ENCODE measurements at places on chromosomes 5 and 9.

- peak; percentile 66 for DNase-seq
Measured at GRCh38 chr9:32783168-32783891, at the start of gene TMEM215. Gene TMEM215 (plus strand): TSS chr9:32783540. CDS start chr9:32784184, 644 bp downstream.

- no peak for DNase-seq
Measured at GRCh38 chr5:148397968-148398595, 14.3 kb downstream of the FBXO38 start.

GRCh38 chr9:26463837-26464236 lies 428.8 kb downstream of the CAAP1 start:
- no peak for DNase-seq

GRCh38 chr9:107721705-107722245 lies 232.2 kb upstream of the KLF4 start:
- DNase-seq: no peak

DNA sequence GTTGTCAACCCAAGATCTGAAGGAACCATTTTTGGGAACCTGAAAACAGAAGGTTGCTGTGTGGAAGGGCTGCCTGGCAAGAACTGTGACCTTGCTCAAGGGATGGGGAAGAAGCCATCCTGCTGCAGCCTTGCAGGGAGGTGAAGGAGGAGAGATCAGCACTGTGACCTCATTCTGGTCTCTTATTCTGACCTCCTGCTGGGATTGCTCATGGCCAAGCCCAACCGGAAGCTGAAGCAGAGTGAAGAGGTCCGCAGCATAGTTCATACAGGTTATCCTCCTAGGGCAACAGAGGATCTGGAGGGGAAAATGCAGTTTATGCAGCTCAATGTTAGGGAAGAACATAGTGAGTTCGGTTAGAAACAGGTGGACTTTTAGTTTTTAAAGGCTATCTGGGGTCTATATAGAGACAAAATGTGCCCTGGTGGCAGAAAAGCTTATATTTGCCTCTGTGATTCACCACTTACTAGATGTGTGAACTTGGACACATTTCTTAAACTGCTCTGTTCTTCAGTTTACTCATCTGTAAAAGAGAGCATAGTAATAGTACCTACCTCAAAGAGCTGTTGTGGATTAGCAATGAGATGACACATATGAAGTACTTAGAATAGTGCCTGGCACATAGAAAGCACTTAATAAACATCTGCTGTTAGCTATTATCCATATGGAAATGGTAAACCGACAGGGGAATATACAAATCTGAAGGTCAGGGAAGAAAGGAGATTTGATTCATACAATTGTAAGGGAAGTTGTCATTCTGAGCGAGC lies 57.9 kb upstream of the BNC2 start:
- no peak for DNase-seq

Data from urothelium cell line (cell line).